ENCODE measurements at places on chromosomes 3 and 15.

GRCh38 chr15:72859017-72859756 lies 75.6 kb upstream of the ADPGK start:
- DNase-seq: no peak

- no peak for DNase-seq
These were observed 42.9 kb downstream of the ISG20 start for GRCh38 chr15:88681610-88682221.

GRCh38 chr3:140537727-140538082 lies 140.2 kb upstream of the TRIM42 start:
- no peak for DNase-seq

- no peak for DNase-seq
These were observed 300.2 kb upstream of the TRIM42 start for GRCh38 chr3:140377644-140378043.

GRCh38 chr3:44907612-44908011 lies 33.2 kb downstream of the TGM4 start:
- DNase-seq: no peak

DNA sequence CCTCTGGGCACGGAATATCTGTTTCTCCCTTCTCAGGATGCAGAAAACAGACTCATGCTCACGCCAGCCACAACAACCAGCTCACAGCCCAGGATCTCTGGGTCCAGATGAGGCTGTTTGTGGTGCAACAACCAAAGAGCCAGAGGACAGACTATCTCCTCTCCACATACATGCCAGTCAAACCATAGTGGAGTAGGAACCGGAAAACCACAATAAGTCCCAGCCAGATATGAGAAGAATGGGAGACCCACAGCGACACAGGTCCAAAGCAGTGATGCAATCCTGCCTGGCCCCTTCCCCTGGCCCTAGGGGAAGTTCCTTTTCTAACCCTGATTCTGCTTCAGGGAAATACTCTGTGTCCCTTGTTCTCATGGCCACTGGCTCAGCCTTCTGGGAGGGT lies 27.6 kb downstream of the MEX3B start:
- DNase-seq: no peak

- no peak for DNase-seq
These were observed 74.4 kb upstream of the KLHL25 start for GRCh38 chr15:85869124-85869523.

DNA sequence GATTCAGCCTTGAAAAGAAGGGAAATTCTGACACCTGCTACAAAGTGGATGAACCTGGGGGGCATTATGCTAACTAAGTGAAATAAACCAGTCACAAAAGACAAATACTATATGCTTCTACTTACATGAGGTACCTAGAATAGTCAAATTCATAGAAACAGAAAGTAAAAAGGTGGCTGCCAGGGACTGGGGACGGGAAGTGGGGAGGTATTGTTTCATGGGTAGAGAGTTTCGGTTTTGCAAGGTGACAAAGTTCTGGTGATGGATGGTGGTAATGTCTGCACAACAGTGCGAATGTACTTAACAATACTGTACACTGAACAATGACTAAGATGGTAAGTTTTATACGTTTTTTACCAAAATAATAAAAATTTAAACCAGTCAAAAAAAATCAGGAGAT lies 4.8 kb downstream of the IDH2 start:
- DNase-seq: no peak

DNA sequence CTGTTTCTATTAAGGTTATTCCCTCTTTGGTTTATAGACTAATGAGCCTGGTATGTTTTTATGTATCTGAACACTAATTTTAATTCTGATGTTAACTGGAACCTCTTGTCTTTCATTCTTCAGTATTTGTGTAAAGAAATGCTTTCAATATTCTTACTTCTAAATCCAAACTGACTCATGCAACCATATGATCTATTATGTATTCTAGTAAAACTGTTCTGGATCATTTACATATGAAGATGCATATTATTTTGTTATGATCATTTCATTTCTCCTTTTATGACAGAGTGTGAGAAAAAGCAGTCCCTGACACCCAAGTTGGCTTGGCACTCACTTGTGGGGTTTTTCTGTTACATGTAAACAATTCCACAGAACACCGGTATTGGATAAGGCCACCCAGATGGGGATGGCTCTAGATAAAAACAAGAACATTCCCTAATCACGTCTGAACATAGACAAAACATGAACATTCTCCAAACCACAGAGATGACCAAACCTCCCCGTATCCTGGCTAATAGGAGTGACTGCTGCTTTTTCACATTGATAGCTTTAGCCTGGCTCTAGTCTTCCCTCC lies 72.2 kb upstream of the EPHB3 start:
- no peak for DNase-seq

- DNase-seq: no peak
These were observed 83.8 kb upstream of the PPIB start for GRCh38 chr15:64246364-64247189.

GRCh38 chr15:89628301-89628700 lies 27.0 kb downstream of the KIF7 start:
- DNase-seq: no peak

DNA sequence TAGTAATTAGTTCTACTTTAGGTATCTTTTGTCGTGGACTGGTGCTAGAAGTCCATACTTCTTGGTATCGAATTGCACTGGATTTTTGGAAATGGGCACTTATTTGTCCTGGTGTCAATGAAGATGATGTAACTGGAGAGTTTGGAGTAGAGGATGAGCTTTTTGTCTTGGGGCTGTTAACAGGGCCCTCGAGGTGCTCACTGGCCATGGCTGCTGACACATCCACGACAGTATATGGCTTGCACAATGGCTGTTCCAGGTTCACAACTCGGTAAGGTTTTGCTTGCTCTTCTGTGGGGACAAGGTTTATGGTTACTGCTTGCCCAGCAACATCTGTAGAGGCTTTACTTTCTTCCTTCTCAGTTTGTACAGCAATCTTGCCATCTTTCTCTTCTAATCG lies 109.4 kb upstream of the TSPAN3 start:
- no peak for DNase-seq

- no peak for DNase-seq
These were observed 116.1 kb downstream of the ANP32A start for GRCh38 chr15:68704496-68705021.

DNA sequence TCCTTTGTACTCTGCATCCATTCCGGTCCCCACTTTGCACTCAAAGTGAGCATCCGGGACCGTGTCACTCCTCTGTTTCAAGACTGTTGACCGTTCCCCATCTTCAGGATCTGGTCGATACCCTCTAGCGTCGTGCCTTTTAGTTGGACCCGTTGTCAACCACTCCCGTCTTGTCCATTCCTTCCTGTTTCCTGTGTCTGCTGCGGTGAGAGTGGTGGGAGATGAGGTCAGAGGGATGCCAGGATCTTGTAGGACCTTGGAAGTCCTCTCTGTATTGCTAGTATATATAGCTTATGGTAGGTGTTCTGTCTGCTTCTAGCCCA lies 624 bp downstream of the BRK1 start:
- peak; percentile 3 for DNase-seq

DNA sequence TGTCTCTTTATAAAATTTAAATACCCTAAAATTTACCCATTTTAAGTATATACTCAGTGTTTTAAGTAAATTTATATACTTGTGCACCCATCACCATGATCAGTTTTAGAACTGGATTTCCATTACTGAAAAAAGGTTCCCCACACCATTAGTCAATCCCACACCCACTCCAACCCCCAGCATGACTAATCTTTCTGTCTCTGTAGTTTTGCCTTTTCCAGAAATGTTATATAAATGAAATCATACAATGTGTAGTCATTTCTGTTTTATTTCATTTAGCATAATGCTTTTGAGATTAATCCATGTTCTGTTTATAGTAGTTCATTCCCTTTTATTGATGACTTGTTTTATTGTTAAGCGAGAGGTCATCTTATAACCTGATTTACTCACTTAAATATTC lies 66.1 kb upstream of the LIMD1 start:
- DNase-seq: no peak

- DNase-seq: peak; percentile 54
These were observed 901 bp downstream of the ALCAM start for GRCh38 chr3:105367406-105368213.

DNA sequence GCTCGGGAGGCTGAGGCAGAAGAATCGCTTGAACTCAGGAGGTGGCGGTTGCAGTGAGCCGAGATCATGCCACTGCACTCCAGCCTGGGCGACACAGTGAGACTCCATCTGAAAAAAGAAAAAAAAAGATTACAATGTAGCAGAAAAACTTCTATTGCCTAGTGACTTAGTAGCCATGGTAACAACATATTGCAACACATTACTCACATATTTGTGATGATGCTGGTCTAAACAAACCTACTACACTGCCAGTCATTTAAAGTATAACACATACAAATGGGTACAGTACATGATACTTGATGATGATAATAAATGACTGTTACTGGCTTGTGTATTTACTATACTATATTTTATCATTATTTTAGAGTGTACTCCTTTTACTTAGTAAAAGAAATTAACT lies 125.6 kb downstream of the PLOD2 start:
- DNase-seq: no peak

- peak; percentile 71 for DNase-seq
These were observed 25.8 kb upstream of the RPL39L start for GRCh38 chr3:187165144-187165543.

- DNase-seq: no peak
These were observed 29.8 kb downstream of the ALS2CL start for GRCh38 chr3:46663591-46664135.

GRCh38 chr3:66055289-66055688 lies 16.6 kb upstream of the MAGI1 start:
- DNase-seq: no peak

- no peak for DNase-seq
These were observed 248.9 kb upstream of the TBL1XR1 start for GRCh38 chr3:177446165-177446601.

DNA sequence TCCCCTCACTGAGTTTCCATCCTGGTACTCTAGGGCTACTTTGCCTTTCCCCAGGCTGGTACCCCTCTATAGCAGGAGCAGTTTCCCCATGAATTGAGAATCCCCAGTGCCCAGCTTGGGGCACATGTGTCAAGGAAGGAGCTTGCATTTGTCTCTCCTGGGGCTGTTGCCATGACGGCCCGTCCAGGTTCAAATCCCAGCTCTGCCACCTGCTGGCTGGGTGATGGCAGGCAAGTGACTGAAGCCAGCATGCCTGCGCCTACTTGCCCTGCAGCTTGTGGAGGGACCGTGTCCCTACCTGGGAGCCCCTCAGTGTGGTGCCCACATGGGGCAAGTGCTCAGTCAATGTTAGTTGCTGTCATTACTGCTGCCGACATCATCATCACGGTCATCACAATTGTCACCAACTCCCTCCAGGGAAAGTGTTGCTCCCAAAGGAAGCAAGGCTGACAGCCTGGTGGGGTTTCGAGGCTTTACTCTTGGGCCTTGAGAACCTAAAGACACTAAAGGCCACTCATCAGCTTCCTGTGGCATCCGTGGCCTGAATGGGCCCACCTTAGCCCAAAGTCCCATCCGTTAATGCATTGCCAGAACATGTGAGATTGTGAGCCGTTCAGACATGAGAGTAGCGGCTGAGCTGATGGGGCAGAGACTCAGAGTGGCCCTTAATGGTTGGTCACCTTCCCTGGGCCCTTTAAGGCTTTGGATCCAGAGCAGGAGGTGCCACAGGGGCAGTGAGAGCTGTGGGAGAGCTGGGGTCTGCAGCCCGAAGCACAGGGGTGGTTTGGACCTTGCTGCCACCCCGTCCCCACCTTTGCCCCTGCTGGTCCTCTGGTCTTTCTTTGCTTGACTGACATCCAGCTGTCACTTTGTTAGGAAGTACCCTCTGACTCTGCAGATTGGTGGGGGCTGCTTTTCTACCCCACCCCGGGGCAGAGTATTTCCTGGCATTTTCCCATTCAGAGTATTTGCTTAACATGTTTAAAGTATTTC lies 144.4 kb downstream of the DNAJB8 start:
- no peak for DNase-seq

DNA sequence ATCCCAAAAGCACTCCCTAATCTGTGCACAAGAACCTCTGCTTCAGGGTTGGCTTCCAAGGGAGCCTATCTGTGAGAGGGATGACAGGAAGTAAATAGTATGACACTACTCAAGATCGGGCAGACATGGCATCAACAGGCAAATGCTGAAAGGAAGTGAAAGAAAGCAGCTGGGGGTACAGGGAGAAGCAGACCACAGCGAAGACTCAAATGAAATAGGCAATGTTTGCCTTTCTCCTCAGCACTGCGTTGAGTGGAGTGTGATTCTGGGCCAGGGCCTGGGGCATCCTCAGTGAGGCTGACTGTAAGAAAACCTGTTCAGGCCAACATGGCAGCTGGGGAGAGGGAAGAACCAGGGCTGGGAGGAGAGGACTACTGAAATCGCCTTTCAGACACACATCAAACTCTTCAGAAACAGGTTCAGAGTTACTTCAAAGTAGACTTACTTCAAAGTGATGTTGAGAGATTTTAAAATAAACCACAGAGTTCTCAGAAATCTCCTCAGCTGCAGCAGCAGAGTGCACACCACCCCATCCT lies 96.6 kb downstream of the SLC9A9 start:
- DNase-seq: no peak

DNA sequence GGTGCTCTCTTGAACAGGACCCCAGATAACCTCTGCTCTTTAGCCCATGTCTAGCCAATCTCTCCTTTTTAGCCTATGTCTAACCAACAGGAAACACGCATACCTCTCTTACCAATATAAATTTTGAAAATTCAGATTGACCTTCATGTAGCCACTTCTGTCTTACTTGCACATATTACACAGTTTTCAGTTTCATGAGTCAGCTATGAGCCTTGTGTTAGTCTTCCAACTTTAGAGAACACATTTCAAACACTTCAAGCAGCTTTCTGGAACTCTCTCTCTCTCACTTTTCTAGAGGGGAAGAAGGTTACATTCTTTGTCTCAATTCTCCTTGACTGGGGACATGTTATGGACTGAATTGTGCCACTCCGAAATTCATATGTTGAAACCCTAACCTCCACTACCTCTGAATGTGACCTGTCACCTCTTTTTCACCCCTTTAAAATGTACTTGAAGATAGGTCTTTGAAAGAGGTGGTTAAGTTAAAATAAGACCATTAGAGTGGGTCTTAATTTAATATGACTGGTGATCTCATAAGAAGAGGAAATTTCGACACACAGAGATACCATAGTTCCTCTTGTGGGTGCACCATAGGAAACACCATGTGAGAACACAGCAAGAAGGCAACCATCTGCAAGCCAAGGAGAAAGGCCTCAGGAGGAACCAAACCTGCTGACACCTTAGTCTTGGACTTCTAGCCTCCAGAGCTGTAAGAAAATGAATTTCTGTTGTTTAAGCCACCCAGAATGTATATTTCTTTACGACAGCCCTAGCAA lies 480.3 kb upstream of the ALCAM start:
- no peak for DNase-seq

- peak; percentile 91 for DNase-seq
These were observed at the start of gene KLHL24 for GRCh38 chr3:183635431-183636220. KLHL24 (plus strand) TSS chr3:183635623; CDS start chr3:183650357, 14,734 bp downstream.

DNA sequence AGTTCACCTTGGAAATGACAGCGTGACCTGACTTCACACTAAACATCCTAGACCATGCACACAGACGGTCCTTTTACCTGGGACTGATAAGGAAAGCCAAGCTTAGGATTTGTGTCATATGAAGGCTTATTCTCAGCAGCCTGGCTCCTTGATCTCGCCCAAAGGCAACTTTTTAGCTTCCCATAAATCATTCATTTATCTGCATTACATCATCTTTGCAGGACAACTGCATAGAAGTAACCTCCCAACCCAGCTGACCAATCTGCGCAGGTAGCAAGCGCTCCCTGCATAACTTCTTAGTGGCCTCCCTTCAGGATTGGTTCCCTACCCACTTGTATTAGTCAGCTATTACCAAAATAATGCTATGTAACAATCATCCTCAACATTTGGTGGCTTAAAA lies 389.9 kb upstream of the PROK2 start:
- no peak for DNase-seq

- DNase-seq: peak; percentile 50
These were observed 1.2 kb downstream of the ERC2 start for GRCh38 chr3:56467108-56467507.

- no peak for DNase-seq
These were observed 115.1 kb downstream of the DNAJB8 start for GRCh38 chr3:128351546-128351945.
